IPS DF 6.9 (cell line): ENCODE measurements at places on chromosomes 6 and 20.

- no peak for DNase-seq
Measured at GRCh38 chr20:57856658-57857057, 146.8 kb upstream of the PMEPA1 start.

DNA sequence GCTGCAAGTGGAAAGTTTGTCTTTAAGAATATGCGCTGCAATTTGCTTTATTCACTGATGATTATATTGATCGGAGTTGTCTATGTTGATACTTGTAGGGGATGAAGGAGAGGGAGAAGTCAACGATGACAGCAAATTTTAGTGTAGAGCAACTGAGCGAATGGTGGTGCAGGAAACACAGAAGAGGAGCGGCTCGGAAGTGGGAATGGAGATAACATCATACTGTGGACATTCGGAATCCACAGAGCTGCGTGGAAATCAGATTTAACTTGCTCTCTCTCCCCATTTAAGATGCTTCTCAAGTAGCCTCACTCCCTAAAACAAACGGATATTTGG is 722 bp upstream of the TMEM14B start:
- no peak for DNase-seq

- no peak for DNase-seq
Measured at GRCh38 chr20:3209946-3210317, 634 bp downstream of the ITPA start.

DNA sequence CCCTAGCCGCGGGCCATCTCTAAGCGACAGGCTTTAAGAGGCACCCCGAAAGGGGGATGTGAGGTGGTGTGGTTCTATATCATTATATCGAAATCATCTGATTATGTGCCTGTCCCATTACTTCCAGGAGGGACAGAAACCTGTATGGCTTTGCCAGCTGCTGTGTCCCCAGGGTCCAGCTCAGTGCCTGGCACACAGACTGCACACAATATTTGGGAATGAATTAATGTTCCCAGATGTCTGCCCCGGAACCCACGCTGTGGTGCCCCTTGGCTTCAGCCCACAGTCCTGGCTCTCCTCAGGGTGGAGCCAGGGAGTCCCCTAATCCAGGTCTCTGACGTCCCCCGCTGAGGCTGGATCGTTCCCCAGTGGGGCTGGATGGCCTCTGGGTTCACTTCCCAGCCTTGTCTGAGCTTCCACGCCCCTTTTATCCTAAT is 8.9 kb upstream of the AHCY start:
- no peak for DNase-seq

DNA sequence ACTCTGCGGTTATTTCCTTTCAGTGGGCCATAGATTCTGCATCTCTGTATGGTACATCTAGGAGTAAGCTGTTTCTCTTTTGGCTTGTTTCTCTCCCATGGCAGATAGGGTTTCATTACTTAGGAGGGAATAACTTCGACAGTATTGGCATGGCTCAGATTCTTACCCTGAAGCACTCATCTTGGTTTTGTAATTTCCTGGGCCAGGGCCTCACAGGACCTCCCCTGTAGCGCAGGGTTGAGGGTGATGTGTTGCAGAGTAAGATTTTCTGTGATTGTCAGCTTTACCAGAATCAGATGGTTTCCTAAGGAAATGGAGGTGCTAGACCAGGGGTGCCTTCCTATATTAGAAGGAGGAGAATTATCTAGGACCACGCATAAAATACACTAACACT is 78.3 kb downstream of the STXBP5 start:
- no peak for DNase-seq

GRCh38 chr6:148671085-148671484 is 75.7 kb upstream of the UST start:
- no peak for DNase-seq

DNA sequence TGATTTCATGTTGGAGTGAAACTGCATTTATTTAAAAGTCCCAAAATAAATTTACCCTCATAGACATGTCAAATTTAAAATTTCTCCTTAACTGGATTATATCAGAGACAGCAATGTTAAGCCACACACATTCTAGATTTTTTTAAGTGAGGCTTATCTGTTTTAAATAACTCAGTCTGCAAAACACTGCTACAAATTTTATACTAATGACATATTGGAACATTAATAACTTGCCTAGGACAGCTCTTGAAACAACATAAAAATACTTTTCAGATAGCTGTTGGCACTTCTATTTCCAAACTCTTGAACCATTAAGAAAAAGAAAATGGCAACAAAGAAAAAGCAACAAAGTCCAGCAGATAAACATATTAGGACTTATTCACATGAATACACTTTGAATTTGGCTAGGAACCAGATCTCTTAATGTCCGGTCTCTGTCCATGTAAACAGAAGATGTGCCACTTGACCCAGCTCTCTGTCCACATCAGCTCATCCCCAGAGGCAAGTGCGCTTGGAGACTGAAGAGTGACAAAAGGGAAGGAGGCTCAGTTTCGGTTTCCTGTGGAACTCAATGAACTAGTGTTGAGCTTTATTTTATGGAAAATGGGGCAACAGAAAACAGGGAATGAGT is 219.3 kb upstream of the THBS2 start:
- no peak for DNase-seq

DNA sequence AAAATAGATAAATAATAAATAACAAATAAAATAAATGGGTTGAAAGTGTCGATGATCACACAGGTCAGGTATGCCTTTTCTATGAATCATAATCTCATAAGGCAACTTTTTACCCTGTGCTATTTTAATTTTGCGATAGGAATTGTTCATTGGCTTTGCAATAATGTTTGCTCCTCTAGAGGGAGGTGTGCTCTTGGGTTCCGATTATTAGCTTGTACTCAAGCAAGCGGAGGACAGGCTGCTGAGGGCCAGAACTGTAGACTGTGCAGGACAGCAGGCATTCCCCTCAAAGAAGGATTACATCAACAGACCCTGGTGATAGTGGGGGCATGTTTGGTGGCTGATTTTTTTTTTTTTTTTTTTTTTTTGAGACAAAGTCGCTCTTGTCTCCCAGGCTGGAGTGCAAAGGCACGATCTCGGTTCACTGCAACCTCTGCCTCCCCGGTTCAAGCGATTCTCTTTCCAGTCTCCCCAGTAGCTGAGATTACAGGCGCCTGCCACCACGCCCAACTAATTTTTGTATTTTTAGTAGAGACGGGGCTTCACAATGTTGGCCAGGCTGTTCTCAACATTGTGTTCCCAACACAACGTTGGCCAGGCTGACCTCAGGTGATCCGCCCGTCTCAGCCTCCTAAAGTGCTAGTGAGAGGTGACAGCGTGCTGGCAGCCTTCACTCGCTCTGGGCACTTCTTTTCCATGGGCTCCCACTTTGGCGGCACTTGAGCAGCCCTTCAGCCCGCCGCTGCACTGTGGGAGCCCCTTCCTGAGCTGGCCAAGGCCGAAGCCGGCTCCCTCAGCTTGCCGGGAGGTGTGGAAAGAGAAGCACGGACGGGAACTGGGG is 35.6 kb downstream of the RIOK1 start:
- no peak for DNase-seq

DNA sequence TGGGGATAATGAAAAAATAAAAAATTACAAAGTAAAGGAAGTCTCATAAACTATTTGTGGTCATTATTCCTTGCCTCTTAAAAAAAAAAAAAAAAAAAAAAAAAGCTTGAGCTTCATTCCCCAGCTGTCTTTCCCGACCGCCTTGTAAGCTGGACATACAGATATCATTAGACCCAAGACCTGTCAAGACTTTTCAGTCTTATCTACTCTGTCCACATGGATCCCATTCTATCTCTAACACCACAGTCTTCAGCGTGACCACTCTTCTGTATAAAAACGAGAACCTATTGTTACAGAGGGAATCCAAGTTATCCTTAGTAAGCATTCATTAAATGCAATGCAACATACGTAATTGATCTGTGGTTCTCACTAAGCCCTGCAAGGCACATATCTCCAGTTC is 423.5 kb downstream of the MEI4 start:
- no peak for DNase-seq

- DNase-seq, result no peak
Measured at GRCh38 chr6:130964808-130965604, 98.0 kb downstream of the EPB41L2 start.

GRCh38 chr20:58634521-58635278 is 16.4 kb upstream of the STX16 start:
- no peak for DNase-seq

DNA sequence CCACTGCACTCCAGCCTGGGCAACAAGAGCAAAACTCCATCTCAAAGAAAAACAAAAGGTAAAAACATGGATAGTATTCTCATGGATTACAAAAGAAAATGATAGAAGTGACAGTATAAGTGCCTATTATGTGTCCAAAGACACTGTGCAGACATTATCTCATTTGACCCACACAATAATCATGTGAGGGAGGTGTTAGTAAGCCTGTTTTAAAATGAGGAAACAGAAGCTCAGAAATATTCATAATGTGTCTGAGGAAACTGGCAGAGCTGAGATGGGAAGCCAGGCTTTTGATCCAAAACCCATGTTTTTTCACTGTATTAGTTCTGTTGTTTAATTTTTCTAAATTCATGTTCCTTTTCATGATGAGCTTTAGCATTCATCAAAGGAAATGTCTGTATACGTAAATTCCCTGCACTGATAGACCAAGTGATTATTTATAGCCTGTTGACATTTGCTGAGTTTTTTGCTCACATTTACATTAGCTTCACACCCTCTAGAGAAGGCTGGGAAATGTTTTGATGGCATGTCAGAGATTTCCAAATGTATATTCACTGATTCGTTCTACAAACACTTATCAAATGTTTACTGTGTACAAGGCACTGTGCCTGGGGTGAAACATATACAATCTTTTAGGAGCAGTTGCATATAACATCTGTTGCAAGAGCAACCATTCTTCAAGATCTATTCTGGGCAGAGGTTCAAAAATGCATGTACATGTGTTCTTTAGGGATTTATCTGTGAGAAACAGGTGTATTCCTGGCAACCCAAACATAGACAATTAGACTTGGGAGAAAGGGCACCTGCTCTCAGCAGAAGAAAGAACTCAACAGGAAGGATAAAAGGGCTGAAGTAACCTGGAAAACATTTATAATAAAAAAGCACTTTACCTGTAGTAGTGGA is 331.5 kb downstream of the SAMD5 start:
- DNase-seq, result no peak

DNA sequence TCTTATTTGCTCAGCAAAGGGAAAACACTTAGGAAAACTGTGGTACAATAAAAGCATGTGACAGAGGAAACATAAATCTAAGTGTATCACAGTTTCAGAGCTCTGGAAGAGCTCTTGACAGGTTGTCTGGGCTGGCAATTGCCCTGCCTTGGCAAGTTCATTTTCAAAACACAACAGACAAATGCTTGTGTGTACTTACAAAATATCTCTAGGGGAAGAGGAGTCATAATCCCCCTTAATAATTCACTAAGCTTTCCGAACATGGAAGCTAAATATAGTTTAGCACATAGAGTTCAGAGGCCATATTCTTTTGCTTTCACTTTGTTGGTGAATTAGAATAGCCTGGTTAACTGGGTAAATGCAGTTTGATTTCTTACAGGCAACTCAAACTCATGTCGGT is 211.6 kb upstream of the THEMIS start:
- DNase-seq, result no peak
